ENCODE measurements at places on chromosomes 5 and 9. TPM values are rescaled to one million over a fixed set of nuclear protein-coding genes. Genes with fewer than 3 reads are reported as not detected.

GRCh38 chr5:76473661-76474060 lies 70.6 kb downstream of the IQGAP2 start:
- no peak overlapping the region for H3K4me3 ChIP-seq
- H3K4me1 ChIP-seq: peaks cover 17% of the 10 kb centered on the region
- H3K36me3 ChIP-seq: no peaks in the 10 kb centered on the region
- DNase-seq: peak; percentile 95
- no peaks in the 10 kb centered on the region for H3K27me3 ChIP-seq

GRCh38 chr5:108728566-108729241 lies 19.0 kb upstream of the FER start:
- peak overlapping the region; percentile 70 for H3K4me3 ChIP-seq
- peaks cover 18% of the 10 kb centered on the region for H3K4me1 ChIP-seq
- peak overlapping the region; percentile 88 for H3K27ac ChIP-seq
- H3K36me3 ChIP-seq: no peaks in the 10 kb centered on the region
- no peaks in the 10 kb centered on the region for H3K27me3 ChIP-seq
- DNase-seq: no peak

DNA sequence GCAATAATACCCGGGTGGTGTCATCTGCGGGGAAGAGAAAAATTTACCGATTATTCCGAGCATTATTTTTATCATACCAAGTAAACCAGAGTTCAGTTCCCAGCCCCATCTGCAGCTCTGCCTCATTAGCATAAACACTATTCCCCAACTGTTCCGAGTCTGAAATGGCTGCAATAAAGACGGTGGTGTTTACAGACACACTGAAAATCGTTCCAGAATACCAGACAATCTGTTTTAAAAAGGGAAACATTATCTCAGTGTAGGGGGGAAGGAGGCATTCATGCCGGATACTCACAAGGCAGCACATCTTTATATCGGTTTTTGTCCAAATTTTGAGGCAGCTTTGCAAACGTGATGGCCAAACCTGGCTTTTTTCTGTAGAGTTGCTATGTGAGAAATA lies 70.3 kb upstream of the EPB41L4B start:
- no peaks in the 10 kb centered on the region for H3K4me1 ChIP-seq
- H3K27ac ChIP-seq: no peak overlapping the region
- H3K36me3 ChIP-seq: no peaks in the 10 kb centered on the region
- no peak overlapping the region for H3K4me3 ChIP-seq
- no peaks in the 10 kb centered on the region for H3K27me3 ChIP-seq
- no peak for DNase-seq

DNA sequence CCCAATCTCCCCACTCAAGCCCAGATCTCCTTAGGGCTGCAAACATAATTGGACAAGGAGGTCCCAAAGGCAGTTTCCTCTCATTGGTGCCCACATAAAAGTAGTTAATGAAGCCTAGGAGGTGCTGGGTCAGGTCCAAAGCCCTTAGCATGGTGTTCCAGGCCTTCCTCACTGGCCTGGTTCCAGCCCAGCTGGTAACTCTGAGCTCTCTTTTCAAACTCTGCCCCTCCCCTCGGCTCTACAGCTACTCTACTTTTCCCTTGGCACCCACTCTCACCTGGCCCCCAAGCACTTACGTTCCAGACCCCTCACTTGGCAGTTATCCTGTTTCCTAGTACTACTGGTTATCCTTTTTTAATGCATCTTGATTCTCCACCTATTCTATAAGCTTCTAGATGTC lies 9.9 kb downstream of the SEPTIN8 start:
- H3K4me1 ChIP-seq: no peaks in the 10 kb centered on the region
- H3K27ac ChIP-seq: no peak overlapping the region
- no peak for DNase-seq
- H3K27me3 ChIP-seq: no peaks in the 10 kb centered on the region

DNA sequence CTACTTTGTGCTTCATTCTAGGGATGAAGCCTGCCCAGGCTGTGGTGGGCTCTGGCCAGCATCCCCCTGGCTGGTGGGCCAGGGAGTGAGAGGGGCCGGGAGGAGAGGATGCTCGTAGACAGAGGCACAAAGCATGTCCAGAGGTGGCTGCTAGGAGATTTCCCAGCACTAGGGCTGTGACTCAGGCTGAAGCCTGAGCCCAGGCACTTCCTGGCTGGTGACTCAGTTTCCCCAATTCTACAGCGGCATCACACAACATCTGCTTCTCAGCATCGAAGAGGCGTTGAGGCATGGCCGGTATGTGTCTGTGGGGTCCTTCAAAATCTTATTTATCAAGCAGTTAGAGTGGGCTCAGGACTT lies 55.6 kb downstream of the DUSP1 start:
- H3K4me3 ChIP-seq: no peak overlapping the region
- no peaks in the 10 kb centered on the region for H3K27me3 ChIP-seq
- peaks cover 3% of the 10 kb centered on the region for H3K4me1 ChIP-seq
- no peaks in the 10 kb centered on the region for H3K36me3 ChIP-seq

DNA sequence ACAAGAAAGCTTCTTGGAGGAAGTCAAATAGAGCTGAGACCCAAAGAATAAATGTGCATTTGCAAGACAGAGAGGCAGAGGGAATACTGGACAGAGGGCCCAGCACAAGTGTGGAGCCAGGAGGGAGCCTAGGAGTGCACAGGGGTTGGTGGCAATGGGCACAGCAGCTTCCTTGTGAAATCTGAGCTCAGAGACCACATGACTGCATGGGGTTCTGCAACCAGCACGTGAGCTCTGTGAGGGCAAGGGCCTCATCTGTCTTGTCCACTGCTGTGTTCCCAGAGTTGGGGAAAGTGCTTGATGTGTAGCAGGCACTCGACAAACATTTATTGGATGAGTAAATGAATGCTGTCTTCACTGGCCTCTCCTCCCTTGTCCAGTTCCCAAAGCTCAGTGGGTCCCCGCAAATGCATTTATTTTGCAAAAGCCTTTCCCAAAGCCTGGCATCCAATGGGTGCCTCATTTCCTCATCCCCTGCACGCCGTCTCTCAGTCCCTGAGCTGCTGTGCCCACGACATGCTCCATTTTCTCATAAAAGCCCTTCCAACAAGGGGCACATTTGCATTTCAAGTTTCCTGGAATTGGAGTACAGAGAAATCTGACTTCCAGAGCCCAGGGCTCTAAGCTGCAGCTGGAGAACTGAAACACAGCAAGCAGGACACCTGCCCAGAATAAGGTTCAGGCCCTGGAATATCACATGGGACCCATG lies 58.5 kb downstream of the KCNIP1 start:
- no peak overlapping the region for H3K27ac ChIP-seq
- no peaks in the 10 kb centered on the region for H3K27me3 ChIP-seq
- H3K4me1 ChIP-seq: no peaks in the 10 kb centered on the region
- no peaks in the 10 kb centered on the region for H3K36me3 ChIP-seq
- no peak overlapping the region for H3K4me3 ChIP-seq

DNA sequence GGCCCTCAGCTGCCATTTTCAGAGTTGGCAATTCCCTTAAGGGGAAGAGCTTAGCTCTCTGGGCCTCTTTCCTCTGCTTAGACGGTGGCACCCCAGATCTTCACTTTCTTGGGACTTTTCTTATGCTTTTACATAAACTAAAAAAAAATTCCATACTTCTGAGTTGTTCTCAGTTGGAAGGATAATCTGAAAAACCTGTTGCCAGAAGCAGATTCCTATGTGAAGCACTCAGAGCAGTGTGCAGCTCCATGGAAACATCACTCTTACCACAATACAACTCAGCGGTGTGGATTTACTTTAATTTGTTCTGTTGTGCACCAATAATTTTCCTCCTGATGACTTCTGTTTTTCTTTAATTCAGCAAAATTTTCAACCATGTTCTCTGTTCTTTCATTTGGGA lies 44.1 kb upstream of the MROH2B start:
- no peaks in the 10 kb centered on the region for H3K36me3 ChIP-seq
- no peak overlapping the region for H3K27ac ChIP-seq
- H3K27me3 ChIP-seq: no peaks in the 10 kb centered on the region
- no peaks in the 10 kb centered on the region for H3K4me1 ChIP-seq

GRCh38 chr9:86829496-86830046 lies 117.7 kb downstream of the GAS1 start:
- no peaks in the 10 kb centered on the region for H3K4me1 ChIP-seq
- H3K27ac ChIP-seq: no peak overlapping the region
- no peak overlapping the region for H3K4me3 ChIP-seq

- no peaks in the 10 kb centered on the region for H3K4me1 ChIP-seq
- no peak overlapping the region for H3K4me3 ChIP-seq
- no peaks in the 10 kb centered on the region for H3K36me3 ChIP-seq
- no peak for DNase-seq
- H3K27me3 ChIP-seq: no peaks in the 10 kb centered on the region
- H3K27ac ChIP-seq: no peak overlapping the region
Measured at GRCh38 chr5:112356178-112356956, 62.7 kb downstream of the EPB41L4A start.

DNA sequence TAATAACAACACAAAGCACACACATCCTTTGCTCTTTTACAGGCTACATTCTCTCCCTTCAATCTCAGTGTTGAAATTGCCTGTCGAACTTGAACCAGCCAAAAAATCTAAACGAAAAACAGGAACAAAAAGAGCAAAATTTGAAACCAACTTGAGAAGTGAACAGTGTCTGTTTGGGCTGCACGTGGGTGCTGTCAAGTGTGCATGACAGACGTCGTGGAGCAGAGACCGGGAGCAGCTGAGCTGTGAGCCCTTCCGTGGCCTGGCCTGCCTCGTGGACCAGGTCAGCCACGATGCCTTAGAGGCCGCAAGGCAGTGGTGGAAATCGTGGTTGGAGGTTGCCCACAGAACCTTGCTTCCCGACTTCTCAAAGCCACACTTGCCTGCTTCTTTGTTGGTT lies 34.8 kb upstream of the DENND1A start:
- H3K4me3 ChIP-seq: no peak overlapping the region
- no peaks in the 10 kb centered on the region for H3K36me3 ChIP-seq
- no peaks in the 10 kb centered on the region for H3K4me1 ChIP-seq
- peaks cover 6% of the 10 kb centered on the region for H3K27me3 ChIP-seq

- H3K27me3 ChIP-seq: peaks cover 38% of the 10 kb centered on the region
- no peak overlapping the region for H3K4me3 ChIP-seq
Measured at GRCh38 chr9:133199648-133200321, 9.3 kb downstream of the OBP2B start.

DNA sequence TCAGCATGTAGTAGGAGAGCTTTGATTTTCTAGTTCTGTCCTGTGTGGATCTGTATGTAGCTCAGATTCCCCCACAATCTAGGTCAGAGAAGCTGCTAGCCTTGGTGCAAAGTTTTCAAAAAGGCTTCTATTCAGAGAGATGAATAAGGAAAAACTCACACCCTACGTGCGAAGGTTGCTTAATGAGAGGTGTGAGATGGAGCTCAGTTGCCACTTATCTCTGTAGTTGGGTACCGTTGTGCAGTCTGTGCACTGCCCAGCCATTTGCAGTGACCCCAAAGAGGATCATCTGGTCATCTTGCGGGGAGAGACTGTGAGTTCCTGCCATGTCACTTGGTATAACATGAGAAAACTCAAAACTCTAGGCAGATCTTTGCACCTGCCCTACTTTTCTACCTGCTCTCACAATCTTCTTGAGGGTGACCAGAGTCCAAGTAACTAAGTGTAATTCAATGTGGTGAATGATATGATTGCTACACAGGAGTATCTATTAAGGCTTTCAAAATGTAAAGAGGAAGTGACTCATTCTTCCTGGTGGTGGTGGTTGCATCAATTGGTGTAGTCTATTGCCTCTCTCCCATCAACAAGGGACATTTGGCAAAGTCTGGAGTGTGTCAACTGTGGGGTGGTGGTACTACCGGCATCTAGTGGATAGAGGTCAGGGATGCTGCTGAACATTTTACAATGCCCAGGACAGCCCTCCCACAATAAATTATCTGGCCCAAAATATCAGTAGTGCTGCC lies 65.2 kb downstream of the TMC1 start:
- H3K4me3 ChIP-seq: no peak overlapping the region
- no peaks in the 10 kb centered on the region for H3K27me3 ChIP-seq
- H3K36me3 ChIP-seq: no peaks in the 10 kb centered on the region
- DNase-seq: peak; percentile 82

DNA sequence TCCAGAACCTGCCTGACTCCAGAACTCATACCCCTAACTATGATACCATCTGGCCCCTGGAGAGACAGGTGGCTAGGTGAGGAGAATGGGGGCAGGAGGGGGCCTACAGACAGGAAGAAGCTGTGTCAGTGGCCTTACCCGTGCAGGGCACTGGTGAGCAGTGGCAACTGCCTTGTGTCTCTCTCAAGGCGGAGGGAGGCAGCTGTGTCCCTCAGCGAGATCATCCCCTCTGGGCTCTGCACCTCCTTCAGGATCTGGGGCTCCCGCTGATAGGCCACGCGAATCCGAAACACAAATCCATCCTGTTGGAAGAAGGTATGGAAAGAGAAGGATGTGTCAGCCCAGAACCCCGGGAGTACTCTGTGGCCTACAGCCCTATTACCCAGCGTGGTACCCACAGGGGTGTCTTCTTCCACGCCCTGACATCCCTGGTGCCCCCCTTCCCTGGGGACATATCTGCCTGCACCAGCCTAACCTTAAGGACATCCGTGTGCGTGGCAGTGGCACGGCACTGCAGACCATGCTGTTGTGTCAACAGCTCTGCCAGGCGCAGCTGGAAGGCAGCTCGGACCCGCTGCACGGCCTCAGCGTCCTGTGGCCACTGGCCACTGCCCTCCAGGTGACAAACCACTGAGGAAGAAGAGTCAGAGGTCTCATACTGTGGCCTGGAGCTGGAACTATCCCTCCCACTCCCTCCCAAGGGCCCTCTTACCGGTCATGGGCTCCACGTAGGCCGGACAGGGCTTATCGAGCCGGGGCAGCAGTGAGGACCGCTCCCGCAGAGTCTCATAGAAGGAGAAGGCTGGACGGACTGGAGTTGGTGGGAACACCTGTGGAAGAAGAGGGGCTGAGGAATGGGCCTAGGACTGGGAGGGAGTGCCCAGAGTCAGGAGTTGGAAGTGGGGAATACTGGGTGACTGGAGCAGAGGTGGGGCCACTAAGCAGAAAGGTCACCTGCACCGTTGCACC lies 7.8 kb downstream of the NOL6 start:
- DNase-seq: no peak
- no peaks in the 10 kb centered on the region for H3K4me1 ChIP-seq
- H3K4me3 ChIP-seq: no peak overlapping the region
- no peaks in the 10 kb centered on the region for H3K27me3 ChIP-seq
- H3K27ac ChIP-seq: no peak overlapping the region

GRCh38 chr5:152505442-152506042 lies 100.5 kb upstream of the NMUR2 start:
- no peak overlapping the region for H3K4me3 ChIP-seq
- H3K4me1 ChIP-seq: no peaks in the 10 kb centered on the region
- DNase-seq: peak; percentile 68
- H3K27ac ChIP-seq: no peak overlapping the region

GRCh38 chr9:38442473-38443096 lies 18.3 kb upstream of the IGFBPL1 start:
- H3K4me3 ChIP-seq: no peak overlapping the region
- peaks cover 20% of the 10 kb centered on the region for H3K27me3 ChIP-seq
- H3K36me3 ChIP-seq: no peaks in the 10 kb centered on the region
- no peak for DNase-seq

GRCh38 chr5:136070486-136071285 lies 41.9 kb downstream of the TGFBI start:
- no peak overlapping the region for H3K27ac ChIP-seq
- no peaks in the 10 kb centered on the region for H3K4me1 ChIP-seq
- H3K36me3 ChIP-seq: no peaks in the 10 kb centered on the region

KCNT1 gene
- not detected for total RNA-seq

GHR gene
- total RNA-seq: not detected

CCL21 gene
- total RNA-seq: not detected

PLAC8L1 gene
- 1.9 TPM for total RNA-seq

TRIP13 gene
- 64.6 TPM for total RNA-seq

HMCN2 gene
- 0.28 TPM for total RNA-seq

LHX3 gene
- 0.11 TPM for total RNA-seq

LRRTM2 gene
- 0.39 TPM for total RNA-seq

POU5F2 gene
- 0.73 TPM for total RNA-seq

LRRC19 gene
- total RNA-seq: not detected

PDE6A gene
- total RNA-seq: 0.39 TPM

IFNA6 gene
- not detected for total RNA-seq

SEMA6A gene
- 10.6 TPM for total RNA-seq

PRDM9 gene
- not detected for total RNA-seq

FAM240B gene
- not detected for total RNA-seq

PTCH1 gene
- total RNA-seq: 32.6 TPM

All from A673 (cell line).